ENCODE measurements at places on chromosomes 2 and 18.

GRCh38 chr18:25648716-25649260, 296.8 kb upstream of the ZNF521 start:
- DNase-seq, result no peak

GRCh38 chr2:231099918-231100317, 24.9 kb downstream of the HTR2B start:
- DNase-seq, result no peak

DNA sequence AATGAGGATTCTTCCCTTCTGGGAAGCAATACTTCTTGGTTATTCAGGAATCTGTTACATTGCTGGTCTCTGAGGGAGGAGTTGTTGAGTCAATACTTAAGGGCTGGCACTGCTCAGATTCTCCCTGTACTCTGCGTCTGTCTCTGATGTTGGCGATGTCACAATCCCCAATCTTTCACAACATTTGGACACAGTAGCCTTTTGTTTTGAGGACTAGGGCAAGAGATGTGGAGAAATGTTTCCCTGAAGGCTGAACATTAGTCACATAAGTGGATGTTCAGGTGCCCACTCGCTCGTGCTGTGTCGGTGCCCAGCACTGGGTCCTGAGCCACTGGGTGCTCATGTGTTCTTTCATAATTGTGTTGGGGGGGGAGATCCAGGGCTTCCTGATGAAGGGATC, 55.0 kb downstream of the MAPK4 start:
- no peak for DNase-seq

- DNase-seq, result no peak
Observed at GRCh38 chr18:58396966-58397365, 231.9 kb downstream of the ALPK2 start.

DNA sequence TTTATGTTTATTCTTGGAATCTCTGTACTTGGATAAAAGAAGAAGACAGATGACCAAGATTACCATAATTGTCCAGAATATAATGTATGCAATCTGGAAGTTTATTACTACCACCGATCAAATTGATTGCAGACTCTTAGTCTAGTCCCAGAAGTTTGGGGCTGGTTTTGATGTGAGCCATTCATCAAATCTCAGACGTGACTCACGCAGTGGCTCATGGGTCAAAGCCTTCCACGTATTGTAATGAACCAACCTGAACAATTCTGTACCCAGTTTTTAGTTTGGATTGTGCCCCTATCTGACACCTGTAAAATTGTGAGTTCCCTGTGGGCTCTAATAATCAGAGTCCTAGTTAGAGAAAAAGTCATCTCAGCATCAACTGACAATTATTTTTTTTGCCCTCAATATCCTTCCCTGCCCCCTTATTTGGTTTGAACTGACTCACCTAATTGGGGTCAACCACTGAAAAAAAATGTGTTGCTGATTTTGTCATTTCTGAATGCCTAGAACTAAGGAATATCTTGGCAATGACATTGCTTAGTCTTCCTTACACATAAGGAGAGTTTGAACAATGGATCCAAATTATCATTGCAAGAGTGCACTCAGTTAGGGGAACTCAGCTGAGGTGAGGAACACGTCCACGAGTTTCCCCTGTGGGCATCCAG, 219.5 kb upstream of the NRP2 start:
- DNase-seq, result no peak

DNA sequence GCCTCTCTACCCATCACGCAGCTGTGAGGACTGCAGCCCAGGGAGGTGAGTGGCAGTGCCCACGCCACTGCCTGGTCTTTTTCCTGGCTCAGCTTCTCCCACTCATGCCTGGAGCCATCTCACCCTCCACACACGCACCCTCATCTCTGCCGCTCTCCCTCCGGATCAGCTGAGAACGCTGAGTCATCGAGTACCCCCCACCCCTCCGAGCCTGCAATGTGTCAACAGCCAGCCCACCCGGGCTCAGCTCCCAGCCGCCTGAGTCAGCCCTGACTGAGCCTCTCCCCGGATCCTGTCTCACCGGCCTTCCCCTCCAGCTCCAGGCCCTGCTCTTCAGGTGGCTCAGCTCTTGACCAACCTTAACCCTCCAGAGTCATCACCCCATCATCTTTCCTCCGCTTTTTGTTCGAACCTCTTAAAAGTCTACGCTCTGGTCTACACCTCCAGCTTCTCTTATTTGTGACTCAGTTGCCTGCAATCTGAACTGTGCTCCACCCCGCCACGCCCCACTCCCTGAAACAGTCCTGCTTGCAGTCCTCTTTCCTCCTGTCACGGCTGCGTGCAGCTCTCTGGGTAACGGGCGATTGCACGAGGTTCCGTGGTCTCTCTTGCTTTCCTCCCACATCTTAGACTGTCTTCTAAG, 94.4 kb upstream of the ASAP2 start:
- DNase-seq, result no peak

DNA sequence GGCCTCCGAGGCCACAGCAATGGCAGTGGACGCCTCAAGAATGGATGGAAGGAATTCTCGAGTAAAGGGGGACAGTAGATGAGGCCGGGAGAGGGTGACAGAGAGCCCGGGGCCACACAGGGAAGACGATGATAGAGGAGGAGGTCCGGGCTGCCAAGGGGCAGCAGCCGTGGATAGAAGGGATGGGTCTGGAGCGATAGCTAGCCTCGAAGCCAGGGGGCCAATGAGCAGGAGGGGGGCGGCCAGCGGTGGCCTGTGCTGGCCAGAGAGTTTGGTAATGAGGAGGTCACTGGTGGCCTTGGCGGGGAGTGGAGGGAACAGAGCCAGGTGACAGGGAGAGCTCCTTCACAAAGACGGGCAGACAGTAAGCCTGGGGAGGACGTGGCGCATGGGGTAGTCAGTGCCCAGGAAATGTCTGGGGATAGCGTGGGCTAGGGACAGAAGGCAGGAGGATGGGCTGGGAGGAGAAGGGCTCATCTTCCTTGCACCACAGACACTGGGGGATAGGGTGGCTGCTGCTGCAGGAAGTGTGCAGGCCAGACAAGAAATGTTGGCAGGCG, 87.8 kb upstream of the ASB18 start:
- DNase-seq, result no peak

DNA sequence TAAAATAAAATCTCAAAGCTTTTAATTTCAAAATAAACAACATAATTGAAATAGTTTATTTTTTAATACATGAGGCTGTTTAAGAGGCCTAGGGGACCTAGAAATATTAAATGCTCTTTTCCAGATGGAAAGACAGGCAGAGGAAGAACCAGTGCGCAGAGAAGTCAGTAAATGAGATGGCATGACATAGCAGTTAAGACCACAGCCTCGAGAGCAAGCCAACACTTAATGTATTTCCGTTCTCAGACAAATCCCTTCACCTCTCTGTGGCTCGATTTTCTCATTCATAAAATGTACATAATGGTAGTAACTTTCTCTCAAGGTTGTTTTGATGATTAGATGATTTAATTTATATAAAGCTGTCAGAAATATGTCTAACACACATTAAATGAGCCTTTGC, 405.1 kb upstream of the CWC22 start:
- no peak for DNase-seq

DNA sequence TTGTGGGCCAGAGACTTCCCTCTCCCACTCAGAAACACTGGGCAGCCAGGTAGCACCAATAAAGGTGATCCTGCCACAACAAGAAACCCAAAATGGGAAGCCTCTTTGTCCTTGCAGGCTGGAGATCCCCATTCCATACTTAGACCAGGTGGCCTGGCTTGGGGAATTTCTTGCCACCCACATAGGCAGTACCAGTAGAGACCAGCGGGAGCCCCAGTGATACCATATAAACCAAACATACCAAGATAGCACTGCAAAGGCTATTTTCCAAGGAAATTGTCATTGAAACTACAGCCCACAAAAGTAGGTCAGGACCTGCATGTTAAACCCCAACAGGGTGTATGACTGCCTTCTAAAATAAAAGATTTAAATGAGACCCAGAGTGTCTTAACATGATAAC, 171.6 kb downstream of the DIS3L2 start:
- DNase-seq, result no peak

- DNase-seq, result no peak
Observed at GRCh38 chr2:1068241-1068640, 117.6 kb downstream of the SNTG2 start.

Measured in T-helper 1 cell (primary cell).